ENCODE measurements at places on chromosomes 3 and 15. TPM values are rescaled to one million over a fixed set of nuclear protein-coding genes. Genes with fewer than 3 reads are reported as not detected.

Gene PRR20G
- not detected for total RNA-seq

Gene EPHB1
- total RNA-seq, result not detected

Gene GPR15
- total RNA-seq, result not detected

Gene PPP1R14D
- total RNA-seq, result 0.53 TPM

Gene NRROS
- not detected for total RNA-seq

Gene PRSS50
- total RNA-seq, result not detected

Gene SPESP1
- not detected for total RNA-seq

Gene APOD
- total RNA-seq, result not detected

Gene TRA2B
- total RNA-seq, result 259 TPM

Gene ECE2
- total RNA-seq, result not detected

Gene ADAMTS7
- not detected for total RNA-seq

DNA sequence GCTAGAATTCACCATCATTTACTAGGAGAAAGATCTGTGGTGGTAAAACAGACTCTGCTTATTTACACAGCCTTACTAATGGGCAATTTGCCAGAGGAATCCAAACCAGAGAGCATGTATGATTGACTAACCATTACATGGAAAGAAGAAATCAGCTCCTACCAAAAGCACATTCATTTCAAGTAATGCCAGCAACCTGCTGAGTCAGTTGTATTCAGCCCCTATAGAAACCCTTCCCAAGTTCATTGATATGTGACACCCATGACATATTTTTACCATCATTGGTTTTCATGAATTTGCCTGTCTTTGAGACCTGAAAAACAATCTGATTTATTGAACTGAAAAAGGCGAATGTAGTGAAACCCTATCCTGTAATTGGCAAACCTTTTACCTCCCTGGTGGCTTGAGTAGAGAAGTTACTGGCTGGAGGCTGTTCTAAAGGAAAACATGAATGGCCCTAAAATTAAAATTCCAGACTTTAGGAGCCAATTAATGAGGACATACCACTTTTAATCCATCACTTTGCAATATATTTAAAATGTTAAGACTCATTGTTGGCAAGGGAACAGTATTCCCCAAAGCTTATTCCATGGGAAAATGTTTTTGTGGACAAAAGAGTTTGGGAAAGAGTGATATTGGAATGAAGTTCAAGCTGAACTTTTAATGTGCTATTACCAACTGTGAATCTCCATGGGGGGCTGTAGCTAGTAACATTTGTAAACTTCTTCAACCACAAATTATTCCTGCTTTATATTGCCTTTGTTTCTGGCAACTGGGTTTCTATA is 542.9 kb downstream of the FHIT start:
- DNase-seq, result no peak

- DNase-seq, result peak; percentile 87
Observed at GRCh38 chr15:101445562-101446517, 43.7 kb downstream of the PCSK6 start.

DNA sequence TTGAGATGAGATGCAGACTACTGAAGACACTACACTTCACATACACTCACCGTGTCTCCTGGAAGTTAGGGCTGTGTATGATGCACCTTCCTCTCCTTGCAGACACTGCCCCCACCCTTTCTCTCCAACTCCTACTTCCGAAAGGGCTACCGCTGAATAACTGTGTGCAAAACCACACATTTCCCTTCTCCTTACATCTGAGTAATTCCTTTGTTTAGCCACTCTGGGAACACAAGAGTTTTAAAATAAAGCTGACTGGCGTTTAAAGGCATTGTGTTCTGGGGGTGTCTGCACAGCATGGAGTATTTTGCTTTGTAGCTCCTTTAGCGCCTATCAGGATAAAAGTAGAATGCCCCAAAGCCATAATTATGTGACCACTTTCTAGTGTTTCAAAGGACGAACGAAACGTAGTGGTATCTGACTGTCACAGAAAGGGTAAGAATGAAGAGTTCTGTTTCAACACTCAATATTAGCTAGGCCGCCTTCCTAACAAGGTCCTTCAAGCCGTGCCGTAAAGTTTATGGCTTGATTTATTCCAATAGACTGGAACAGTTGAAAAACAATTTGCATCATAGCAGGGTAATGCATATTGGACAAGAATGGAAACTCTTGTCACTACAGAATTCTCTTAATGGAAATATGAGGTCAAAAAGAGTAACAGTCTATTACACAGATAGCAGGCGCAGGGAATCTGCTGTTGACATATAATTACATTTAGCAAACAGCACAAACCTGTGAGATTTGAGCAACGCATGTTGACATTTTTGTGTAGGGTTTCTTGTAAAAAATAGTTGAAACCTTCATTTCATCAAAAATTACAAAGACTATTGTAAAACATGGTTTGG is 619.9 kb downstream of the FOXP1 start:
- DNase-seq, result no peak

DNA sequence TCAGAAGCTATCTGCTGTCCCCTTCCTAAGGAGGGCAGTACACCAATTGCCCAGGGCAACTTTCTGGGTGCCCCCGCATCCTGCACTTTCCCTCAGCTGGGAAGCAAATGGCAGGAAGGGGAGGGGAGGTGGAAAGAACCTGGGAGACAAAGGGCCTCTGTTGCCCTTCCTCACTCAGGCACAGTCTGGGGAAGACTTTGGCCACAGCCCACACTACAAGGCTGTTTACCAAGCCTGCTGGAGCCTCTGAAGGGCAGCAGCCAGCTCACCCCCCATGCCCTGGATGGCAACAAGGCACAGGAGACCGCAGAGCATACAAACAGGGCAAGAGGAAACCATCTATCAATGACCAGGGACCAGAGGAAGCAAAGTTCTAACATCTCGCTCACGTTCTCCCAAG is 42.4 kb downstream of the ARRDC4 start:
- DNase-seq, result peak; percentile 71

- DNase-seq, result no peak
Observed at GRCh38 chr3:174332391-174332790, 526.7 kb upstream of the NAALADL2 start.

DNA sequence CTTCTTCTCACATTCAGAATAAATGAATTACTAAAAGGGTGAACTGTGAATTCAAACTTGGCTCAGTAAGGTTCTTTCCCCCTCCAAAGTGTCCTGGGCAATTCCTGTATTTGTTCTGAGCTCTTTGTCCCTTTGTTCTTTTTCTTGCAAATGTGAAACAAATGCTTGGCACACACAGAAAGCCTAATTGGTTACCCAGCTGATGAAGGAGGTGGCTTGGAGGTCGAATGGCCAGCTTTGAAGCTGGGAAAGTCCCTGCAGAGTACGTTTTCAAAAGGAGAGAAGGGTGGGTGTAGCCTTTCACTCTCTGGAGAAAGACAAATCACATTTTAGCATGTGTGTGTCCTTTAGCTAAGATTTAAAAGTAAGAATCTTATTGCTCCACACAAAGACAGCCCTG is 154.4 kb downstream of the PEX5L start:
- DNase-seq, result no peak

DNA sequence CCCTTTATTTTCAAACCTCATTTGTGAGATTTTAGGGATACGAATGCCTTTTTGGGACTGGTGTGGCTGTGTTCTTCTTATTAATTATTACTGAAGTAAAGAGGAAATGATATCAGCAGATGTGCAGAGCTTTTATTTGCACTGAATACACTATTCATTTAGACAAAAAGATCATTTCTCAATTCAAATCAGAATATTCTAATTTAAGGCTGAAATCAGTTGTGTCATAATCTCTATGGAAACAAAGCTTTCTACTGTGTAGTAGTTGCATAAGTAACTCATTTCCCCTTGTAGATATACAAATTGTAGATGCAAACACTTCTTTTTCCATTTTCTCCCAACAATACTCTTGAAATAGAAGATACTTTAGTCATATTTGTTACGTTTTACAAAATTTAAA is 56.0 kb downstream of the PDE8A start:
- no peak for DNase-seq

- DNase-seq, result peak; percentile 43
Observed at GRCh38 chr3:131033480-131034080, 6.9 kb downstream of the NEK11 start.

DNA sequence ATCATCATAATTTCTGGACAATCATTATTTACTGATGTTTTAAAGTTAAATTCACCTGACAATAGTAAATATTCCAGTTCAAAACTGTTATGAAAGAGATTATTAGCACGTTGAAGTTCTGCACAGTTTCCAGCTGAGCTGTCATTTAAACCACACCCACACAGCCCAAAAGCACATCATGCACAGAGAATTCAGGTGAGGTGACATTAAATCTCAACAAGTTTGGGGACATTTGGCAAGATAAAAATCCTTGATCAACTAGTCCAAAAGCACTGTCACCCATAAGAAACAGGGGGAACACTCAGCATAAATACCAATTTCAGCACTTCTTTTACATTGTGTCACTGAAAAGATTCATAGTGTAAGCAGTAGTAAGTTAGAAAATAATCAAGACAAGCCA is 6.9 kb downstream of the NCEH1 start:
- no peak for DNase-seq
